Cardiac muscle cell (in vitro differentiated cells and primary cell): ENCODE measurements at places on chromosomes 13 and 19. TPM values are rescaled to one million over a fixed set of nuclear protein-coding genes. Genes with fewer than 3 reads are reported as not detected.

Gene ZNF154
- polyA plus RNA-seq: 11.1 and 16.3 TPM in 2 replicates

Gene ADGRE3
- polyA plus RNA-seq: not detected in 2 replicates

Gene GPR12
- not detected in 2 replicates for polyA plus RNA-seq

Gene THAP8
- 24.8 and 32.5 TPM in 2 replicates for polyA plus RNA-seq

Gene ZNF560
- polyA plus RNA-seq: 0.50 and 1.5 TPM in 2 replicates

Gene TARM1
- polyA plus RNA-seq: not detected in 2 replicates

Gene KIR2DL4
- not detected in 2 replicates for polyA plus RNA-seq

Gene RFPL4AL1
- not detected in 2 replicates for polyA plus RNA-seq

Gene CPT1C
- 26.5 and 31.7 TPM in 2 replicates for polyA plus RNA-seq
